ENCODE measurements at places on chromosomes 1 and 21.

GRCh38 chr1:246394121-246394520 is 113.0 kb downstream of the SMYD3 start:
- no peak for DNase-seq

DNA sequence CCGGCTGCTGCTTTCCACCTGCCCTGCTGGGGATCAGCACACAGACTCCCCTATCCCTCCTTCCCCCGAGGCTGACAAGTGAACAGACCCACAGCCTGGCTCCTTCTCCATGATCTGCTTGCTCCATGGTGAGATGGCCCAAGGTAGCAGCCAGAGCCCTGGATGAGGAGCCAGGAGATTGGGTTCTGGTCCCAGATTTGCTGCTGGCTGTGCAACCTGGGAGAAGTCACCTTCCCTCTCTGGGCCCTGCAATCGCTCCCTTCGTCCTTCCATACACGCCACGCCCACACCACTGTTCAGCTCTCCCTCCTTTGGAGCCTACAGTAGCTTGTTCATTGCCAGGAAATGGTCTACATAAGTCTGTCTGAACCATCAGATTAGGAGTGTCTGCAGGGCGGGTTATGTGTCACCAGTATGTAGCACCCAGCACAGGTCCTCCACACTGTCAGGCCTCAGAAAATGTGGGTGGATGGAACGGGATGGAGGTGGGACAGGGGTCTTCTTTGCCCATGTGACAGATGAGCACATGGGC is 9.2 kb upstream of the EPHA8 start:
- no peak for DNase-seq

DNA sequence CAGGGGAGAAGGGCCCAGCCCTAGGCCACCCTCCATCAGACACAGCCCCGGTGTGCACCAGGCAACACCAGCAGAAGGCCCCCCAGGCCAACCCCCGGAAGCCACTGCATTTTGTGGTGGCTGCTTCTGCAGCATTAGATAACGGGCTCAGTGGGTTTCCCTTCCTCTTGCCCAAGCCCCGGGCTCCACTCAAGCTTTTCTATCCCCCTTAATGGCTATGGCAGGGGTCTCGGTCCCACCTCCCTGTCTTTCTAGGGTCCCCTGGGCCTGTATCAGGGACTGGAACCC is 18.9 kb downstream of the C1orf174 start:
- DNase-seq: no peak

DNA sequence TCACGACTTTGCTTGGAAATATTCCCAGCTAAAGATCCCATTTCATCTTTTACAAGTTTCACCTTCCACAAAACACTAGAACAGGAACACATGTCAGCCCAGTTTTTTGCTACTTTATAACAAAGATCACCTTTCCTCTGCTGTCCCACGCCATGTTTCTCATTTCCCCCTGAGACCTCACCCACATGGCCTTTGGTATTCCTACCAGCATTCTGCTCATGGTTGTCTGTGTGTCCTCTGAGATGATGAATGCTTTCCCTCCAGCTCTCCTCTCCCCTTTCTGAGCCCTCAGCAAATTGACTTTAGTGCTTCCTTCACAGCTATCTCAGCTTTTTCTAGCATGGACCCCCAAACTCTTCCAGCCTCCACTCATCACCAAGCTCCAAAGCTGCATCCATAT is 32.3 kb upstream of the ABCG1 start:
- no peak for DNase-seq

DNA sequence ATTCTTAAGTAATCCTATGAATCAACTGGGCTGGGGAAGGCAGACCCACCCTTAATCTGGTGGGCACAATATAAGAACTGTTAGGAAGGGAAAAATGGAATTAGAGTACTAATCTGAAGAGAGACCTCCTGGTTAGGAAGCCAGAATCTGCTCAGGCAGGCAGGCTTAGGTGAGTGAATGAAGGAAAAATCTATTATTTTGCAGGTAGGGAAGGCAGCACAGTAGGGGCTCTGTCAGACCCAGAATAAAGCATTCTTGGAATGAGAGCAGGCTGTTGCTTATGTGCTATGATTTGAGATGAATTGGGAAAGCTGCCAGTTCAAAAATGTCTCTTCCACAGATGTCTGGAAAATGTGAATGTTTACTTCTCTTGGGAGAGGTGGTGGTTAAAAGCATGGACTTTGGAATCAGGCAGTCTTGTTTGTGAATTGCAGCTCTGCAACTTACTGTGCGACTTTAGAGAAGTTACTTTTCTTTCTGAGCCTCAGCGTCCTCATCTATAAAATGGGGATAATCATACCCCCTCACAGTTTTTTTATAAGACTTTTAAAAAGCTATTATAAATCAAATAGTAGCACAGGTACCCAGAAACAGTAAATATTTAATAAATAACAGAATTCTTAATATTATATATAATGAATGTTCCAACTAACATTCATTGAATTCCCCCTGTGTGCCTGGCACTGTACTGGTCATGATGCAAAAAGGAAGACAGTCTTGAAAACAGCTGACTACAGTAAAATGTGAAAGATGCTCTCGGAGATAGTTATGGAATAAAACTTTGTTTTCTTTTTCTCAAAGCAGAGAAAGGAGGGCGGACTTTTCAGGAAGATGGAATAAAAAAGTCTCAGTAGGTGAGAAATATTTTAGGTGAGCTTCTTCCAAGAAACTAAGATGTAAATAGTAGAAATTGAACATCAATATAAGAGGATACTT is 15.3 kb upstream of the ZNF644 start:
- no peak for DNase-seq

GRCh38 chr1:184387069-184387475 is 243 bp downstream of the C1orf21 start:
- no peak for DNase-seq

- no peak for DNase-seq
These were observed 149.6 kb downstream of the SEC16B start for GRCh38 chr1:177820213-177820612.

- DNase-seq: no peak
These were observed 33.1 kb downstream of the PTPRU start for GRCh38 chr1:29269382-29269781.

- DNase-seq: no peak
These were observed 88.1 kb upstream of the BCAR3 start for GRCh38 chr1:93769777-93770176.

- no peak for DNase-seq
These were observed 5.3 kb downstream of the PLXNA2 start for GRCh38 chr1:208238710-208239472.

GRCh38 chr1:203147376-203147775 is 19.9 kb downstream of the ADORA1 start:
- DNase-seq: no peak

DNA sequence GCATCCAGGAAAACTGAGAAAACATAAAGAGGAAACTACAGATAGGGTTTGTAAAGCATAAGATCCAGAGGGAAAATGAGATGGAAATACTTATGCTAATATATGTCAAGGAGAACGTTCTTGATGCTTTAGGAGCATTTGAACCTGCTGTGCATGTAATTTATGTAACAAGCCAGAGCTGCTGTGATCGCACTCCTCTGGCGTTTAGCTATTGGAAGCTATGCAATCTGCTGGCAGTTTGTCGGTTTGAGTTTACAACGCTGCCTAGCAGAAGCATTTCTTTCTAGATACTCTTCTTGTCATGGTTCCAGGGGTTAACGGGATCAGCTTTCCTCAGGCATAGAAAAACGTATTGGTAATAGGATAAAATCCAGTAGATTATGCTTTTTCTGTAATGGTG is 182.7 kb downstream of the KCNH1 start:
- DNase-seq: no peak

- DNase-seq: no peak
These were observed 176.5 kb upstream of the PLXNA2 start for GRCh38 chr1:208420696-208421095.

DNA sequence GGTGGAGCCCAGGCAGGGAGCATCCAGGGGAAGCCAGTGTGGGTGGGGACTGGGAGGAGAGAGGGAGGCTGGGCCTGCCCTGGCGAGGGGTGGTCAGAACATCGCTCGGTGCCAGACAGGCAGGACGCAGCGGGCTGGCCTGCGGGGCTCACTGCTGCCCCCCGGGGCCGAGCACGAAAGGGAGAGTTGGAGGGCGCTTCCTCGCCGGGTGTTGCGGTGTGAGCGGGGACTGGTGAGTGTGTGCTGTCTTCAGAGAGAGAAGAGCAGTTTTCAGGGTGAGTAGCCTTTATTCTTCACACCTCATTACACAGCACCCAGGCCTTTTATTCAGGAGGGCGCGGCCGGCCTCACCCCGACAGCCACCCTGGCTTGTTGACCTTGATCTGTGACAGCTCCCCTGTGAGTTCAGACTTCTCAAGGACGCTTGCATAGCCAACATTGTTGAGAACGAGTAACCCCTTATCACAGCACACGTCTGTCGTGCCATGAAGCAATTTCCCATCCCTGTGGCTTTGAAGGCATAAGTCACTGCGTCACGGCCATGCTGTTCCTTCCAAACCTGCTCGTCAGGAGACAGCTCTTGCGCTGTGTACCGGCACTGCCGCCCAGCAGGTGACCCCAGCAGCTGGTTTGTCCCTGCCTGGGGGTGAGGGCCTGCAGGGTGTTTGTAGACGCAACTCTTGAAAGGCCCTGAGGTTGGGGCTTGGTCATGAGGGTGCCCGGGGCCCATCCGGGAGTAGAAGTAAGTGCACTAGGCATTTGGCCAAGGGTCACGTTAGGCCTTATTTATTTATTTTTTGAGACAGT is 54.6 kb downstream of the PRKCZ start:
- DNase-seq: no peak
